ENCODE measurements at places on chromosomes 12 and 14. TPM values are rescaled to one million over a fixed set of nuclear protein-coding genes. Genes with fewer than 3 reads are reported as not detected.

DNA sequence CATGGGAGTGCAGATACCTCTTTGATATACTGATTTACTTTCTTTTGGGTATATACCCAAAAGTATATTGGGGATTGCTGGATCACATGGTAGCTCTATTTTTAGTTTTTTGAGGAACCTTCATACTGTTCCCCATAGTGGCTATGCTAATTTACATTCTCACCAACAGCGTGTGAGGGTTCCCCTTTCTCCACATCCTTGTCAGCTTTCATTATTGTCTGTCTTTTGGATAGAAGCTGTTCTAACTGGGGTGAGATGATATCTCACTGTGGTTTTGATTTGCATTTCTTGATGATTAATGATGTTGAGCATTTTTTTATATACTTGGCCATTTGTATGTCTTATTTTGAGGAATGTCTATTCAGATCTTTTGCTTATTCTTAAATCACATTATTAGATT is 44.1 kb upstream of the JDP2 start:
- no peak for DNase-seq

DNA sequence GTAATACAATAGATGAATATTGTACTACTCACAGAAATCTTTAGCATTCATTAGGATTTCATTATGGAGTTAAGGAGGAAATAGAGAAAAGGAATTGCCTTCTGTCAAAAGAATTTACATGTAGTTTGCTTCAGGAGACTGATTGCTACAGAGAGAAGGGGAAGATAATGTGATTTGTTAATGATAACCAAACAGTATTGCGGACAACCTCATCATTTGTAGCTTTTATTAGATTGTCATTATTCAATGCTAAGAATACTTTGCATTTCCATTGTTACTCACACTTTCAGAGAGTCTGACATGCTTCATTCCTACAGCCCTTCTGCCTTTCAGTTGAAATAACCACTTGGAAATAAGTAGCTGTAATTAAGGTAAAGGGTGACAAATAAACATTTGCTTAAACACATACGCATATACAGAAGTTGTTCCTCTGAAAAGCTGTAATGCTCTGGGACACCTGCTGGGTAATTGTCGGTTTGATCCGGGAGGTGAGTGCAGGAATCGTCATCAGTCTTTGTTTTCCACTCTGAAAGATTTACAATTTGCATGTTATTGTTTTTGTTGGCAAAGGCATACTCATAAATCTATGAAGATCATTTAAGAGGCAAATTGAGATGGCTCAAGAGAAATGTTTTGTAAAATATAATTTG is 600.2 kb downstream of the TRHDE start:
- no peak for DNase-seq

DNA sequence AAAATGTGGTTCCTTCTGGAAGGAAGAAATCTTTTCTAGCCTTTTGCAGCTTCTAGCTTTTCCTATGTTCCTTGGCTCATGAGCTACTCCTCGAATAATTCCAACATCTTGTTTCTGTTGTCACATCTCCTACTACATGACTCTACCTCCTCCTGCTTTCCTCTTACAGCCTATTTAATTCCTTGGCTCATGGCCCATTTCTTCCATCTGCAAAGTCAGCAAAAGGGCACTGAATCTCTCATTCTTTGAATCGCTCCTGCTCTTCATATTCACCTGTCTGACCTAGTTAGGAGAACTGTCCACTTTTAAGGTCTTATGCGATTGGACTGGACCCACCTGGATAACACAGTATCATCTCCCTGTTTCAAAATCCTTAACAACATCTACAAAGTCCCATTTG is 15.8 kb downstream of the PRKD1 start:
- no peak for DNase-seq

DNA sequence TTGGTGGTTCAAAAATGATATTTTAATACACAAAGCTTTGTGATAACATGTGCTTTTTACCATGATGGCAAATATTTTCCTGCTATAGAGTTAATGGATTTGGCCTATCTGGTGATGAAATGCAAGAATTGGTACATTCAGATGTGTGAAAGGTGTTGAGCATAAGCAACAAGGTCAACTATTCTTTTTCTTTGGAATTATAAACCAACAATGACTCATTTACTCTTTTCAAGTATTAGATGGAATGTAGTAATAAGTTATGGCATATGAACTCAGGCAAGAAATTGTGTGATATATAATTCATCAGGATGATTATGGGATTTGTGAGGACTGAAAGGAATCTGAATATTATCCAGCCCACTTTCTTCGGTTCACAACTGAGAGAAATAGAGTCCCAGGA is 471.4 kb downstream of the ETNK1 start:
- no peak for DNase-seq

DNA sequence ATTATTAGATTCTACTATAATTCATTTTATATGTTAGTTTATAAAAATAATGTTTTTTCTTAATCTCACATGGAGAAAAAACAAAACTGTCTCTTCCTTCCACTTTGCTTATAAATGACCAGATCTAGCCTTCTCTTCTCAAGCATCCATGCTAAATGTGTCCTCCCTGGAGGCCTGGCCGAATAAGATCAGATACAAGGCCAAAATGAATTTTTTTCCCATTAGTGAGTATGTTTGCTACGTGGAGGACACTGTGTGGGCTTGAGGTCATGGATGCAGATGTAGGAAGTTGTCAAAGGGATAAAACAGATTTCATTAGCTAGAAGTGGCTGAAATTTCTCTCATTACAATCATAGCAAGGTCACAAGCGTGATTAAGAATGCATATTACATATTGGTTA is 1244.9 kb upstream of the SEL1L start:
- no peak for DNase-seq

- no peak for DNase-seq
Measured at GRCh38 chr12:68878283-68878682, 54.7 kb downstream of the CPM start.

Gene TCL1B
- total RNA-seq = not detected

DNA sequence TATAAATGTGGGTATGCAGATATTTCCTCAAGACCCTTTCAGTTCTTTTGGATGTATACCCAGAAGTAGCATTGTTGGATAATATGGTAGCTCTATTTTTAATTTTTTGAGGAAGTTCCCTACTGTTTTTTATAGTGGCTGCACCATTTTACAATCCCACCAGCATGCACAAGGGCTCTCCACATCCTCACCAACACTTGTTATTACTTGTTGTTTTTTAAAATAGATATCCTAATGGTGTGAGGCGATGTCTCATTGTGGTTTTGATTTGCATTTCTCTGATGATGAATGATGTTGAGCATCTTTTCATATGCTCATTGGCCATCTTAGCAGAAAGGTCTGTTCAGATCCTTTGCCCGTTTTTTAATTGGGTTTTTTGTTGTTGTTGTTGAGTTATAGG is 47.1 kb downstream of the DIP2B start:
- DNase-seq = no peak

Gene ITGA5
- 1,054 TPM for total RNA-seq

Measured in glomerular endothelial cell (primary cell).